CD8-positive, alpha-beta memory T cell (primary cell): ENCODE measurements at places on chromosomes 2 and 18. TPM values are rescaled to one million over a fixed set of nuclear protein-coding genes. Genes with fewer than 3 reads are reported as not detected.

- DNase-seq = no peak
Observed at GRCh38 chr2:225930687-225931086, 531.2 kb downstream of the NYAP2 start.

- no peak for DNase-seq
Observed at GRCh38 chr2:74895001-74895400, 61.1 kb downstream of the HK2 start.

GRCh38 chr2:104650405-104650996 lies 203.4 kb upstream of the POU3F3 start:
- DNase-seq = no peak

Gene BBS5
- 0.94 TPM for polyA plus RNA-seq

- DNase-seq = no peak
Observed at GRCh38 chr2:8489221-8489620, 192.6 kb upstream of the ID2 start.

GRCh38 chr18:25247725-25248124 lies 104.2 kb downstream of the ZNF521 start:
- DNase-seq = no peak

Gene SALL3
- polyA plus RNA-seq = not detected

Gene SOCS6
- 0.25 TPM for polyA plus RNA-seq

Gene NMUR1
- polyA plus RNA-seq = 2.7 TPM

DNA sequence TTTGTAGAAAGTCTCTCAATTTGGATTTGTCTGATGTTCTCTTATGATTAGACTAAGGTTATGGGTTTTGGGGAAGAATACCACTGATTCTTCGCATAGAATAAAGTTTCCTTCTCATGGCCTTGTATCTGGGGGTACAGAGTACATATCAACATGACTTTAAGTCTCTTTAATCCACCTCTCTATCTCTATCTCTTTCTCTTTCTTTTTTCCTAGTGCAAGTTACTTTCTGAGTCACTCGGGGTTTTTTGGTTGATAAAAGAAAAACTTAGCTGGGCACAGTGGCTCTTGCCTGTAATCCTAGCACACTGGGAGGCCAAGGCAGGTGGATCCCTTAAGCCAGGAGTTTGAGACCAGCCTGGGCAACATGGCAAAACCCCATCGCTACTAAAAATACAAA lies 100.1 kb upstream of the MAP4K3 start:
- DNase-seq = no peak

Gene ACTR2
- polyA plus RNA-seq = 299 TPM

Gene CYTIP
- 144 TPM for polyA plus RNA-seq

DNA sequence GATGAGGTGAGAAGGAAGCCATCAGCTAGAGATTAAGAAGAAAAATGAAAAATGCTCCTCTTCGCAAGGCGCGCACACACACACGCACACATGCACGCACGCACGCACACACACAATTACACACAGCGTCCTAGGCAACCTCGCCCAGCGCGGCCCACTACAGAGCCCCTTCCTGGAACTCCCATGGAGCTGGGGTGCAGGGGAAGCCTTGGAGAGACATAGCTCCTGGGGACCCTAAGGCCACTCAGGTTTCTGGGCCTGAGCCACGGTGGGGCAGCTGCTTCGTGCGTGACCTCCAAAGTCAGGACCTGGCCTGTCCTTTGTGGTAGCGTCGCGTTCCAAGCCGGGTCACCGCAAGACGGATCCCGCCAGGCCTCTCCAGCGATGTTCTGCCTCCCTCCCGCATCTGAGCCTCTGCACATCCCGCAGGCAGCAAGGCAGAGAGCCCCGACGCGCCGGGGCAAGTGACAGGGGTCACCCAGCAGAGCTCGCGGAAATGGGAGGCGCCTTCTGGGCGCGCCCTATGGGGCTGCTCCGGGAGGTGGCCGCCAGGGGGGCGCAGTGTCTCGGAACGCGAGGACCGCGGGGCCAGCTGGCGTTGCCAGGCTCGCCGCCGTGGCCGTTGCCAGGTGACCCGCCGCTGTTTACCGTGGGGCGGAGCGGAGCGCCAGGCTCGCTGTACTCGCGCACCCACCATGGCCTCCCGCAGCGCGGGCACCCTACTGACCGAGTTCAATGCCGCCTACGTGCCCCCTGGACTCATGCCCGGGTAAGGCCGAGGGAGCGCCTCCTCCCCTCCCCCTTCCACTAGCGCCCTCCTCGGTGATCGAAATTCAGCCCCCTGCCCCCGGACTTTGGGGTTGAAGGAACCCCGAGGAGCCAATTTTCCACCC lies 79.0 kb downstream of the CIB4 start:
- no peak for DNase-seq

Gene WNT10A
- polyA plus RNA-seq = 1.1 TPM

Gene TUBB8B
- not detected for polyA plus RNA-seq

Gene LYG2
- polyA plus RNA-seq = not detected

DNA sequence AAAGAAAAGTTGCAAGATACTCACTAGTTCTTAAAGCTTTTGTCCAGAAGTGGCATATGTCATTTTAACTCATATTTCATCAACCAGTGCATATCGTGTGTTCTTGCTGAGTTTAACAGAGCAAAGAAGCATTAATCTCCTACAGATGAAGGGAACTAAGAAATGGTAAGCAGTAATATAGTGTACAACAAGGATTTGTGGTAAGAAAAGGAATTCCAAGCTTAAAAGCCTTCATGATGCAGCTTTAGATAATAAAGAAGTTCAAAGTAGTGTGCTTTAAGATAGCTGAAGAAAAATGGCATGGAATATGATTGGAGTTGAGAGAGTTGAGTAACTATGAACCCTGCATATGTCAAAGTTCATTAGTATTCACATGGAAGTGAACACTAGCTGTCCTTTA lies 649.8 kb upstream of the FSHR start:
- DNase-seq = no peak

DNA sequence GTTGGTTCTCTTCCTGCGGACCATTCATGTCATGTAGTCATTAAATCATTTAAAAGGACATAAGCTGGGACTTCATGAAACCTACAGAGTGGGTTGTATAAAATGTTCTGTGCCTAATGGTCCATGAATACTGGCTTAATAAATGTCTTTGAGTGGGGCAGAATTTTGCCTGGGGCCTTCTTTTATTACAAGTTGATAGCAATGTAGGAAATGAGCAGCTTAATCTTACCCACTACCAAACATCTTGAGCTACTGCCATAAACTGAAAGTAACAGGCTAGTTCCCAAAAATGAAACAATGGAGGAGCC lies 130.9 kb downstream of the TMEM17 start:
- DNase-seq = no peak

- DNase-seq = no peak
Observed at GRCh38 chr2:231425291-231425810, 29.8 kb downstream of the B3GNT7 start.

- no peak for DNase-seq
Observed at GRCh38 chr18:13630716-13631268, 95.6 kb downstream of the FAM210A start.

DNA sequence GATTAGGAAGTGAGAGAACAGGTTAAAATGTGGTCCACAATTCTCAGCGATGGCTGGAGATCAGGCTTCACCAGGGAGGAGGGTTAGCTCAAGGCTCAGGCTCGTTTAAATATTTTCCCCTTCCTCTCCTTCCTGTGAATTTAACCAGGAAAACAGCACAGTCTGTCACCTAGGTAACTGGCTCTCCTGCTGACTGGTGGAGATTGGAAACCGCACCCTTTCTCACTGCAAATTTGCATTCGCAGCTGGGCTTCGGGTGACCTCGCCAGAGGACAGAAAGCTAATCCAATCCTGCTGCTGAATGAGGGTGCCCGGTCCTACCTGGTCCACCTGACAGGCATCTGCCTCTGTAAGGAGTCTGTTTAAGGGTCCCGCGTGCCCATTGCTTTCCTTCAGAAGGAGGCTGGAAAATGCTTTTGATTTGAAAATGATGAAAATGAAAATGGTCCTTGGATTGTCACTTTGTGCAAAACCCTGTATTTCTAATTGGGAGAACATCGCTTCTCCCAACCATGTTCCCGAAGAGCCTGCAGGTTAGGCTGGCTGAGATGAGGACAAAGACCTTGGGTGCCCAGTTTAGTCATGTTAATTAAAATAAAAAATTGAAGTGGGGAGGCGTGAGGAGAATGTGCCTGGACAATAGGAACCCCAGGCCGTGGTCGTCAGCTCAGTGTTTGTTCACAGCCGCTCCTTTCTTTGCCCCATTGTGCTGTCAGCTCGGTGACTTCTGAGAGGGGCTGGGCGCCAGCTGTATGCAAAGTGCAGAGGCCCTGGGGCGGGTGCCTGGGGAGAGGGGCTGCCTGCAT lies 43.4 kb upstream of the MTCL1 start:
- DNase-seq = no peak

Gene MCFD2
- polyA plus RNA-seq = 22.7 TPM

DNA sequence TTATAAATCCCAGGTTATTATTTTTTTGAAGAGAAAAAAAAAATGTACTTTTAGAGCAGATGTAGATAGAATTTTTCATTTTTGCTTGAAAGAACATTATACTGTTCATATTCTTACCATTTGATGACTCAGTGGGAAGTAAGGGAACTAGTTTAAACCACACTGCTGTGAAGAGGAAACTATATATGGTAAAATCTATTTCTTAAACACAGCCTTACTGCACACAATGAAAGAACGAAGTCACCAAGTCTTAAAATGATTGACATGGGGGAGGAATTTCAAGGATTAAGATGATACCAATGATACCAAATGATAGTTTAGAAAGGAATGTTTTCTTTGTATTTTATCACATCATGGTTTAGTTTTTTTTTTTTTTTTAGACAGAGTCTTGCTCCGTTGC lies 5.0 kb downstream of the ACTR2 start:
- DNase-seq = no peak

- no peak for DNase-seq
Observed at GRCh38 chr2:234218266-234219045, 168.0 kb downstream of the SPP2 start.

- no peak for DNase-seq
Observed at GRCh38 chr18:32368170-32368569, 102.5 kb downstream of the GAREM1 start.

Gene FRZB
- not detected for polyA plus RNA-seq

DNA sequence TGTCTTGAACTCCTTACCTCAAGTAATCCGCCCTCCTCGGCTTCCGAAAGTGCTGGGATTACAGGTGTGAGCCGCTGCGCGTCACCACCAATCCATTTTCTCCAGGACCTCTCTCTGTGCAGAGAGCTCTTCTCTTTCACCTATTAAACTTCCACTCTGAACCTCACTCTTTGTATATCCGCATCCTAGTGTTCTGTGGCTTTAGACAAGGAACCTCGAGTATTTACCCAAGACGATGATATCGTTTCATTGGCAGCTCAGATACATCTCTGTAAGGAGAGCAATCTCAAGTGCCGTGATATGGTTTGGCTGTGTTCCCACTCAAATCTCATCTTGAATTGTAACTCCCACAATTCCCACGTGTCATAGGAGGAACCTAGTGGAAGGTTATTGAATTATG lies 15.1 kb upstream of the WDR33 start:
- DNase-seq = no peak

DNA sequence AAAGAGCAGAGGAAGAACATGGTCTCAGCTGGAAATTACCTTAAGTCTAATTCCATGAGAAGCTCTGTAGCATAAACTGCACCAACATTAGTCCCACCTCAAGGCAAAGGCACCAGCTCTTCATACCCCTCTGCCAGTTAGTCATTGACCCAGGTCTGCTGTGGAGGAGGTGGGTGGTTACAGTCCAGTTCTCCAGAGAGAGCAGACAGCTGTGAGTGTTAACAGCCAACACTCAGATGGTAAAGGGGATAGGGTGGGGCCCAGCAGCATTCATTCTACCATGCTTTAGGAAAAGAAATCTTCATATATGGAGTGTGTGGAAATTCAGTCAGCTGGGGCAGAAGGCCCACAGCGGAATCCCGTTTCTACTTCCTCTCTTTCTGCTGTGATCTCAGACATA lies 159.7 kb upstream of the FBXO11 start:
- no peak for DNase-seq

DNA sequence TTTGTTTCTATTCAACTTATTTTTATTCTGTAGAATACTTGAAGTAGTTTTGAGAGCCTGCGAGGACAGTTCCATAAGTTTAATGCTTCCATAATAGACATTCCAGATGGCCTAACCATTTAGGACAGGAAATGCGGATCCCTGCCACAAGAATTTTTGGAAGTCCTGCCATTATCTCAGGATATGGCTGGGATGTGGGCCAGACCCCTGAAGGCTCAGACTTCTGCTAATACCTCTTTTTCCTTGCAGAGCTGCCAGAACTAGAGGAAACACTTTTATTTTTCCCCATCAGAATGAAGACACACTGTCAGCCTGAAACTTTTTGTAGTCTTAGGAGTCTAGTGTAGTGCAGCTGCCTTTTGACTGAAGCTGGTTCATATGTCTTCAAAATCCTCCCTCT lies 806.5 kb downstream of the TDRD15 start:
- DNase-seq = no peak

Gene CCDC68
- polyA plus RNA-seq = not detected

- DNase-seq = no peak
Observed at GRCh38 chr2:161824226-161824625, 200.0 kb downstream of the SLC4A10 start.

Gene TBC1D8
- polyA plus RNA-seq = 0.69 TPM

DNA sequence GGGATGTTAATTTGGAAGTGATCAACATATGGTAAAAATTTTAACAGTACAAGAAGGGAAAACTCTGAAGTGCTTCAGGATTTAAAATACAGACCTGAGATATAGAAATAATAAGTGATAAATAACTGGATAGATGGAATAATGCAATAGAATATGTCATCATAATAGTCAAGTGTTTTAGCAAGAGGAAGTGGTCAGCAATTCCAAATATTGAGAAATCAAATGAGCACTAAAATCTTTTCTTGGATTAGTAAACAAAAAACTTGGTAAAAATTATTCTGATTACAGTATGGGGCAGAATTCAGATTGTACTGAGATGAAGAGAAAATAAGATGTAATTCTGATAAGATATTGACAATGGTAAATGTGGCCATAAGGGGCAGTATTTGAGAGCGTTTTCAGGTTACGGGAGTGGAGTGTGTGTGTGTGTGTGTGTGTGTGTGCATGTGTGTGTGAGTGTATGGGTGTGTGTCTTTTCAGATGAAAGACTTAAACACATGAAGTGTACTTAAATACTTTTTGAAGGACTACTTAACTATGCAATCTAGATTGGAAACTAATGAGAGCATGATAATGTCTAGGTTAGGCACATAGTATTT lies 217.9 kb upstream of the ITGA4 start:
- DNase-seq = no peak

Gene KIF3C
- polyA plus RNA-seq = 1.5 TPM

- DNase-seq = no peak
Observed at GRCh38 chr2:72915907-72916742, 1.2 kb upstream of the EMX1 start.

DNA sequence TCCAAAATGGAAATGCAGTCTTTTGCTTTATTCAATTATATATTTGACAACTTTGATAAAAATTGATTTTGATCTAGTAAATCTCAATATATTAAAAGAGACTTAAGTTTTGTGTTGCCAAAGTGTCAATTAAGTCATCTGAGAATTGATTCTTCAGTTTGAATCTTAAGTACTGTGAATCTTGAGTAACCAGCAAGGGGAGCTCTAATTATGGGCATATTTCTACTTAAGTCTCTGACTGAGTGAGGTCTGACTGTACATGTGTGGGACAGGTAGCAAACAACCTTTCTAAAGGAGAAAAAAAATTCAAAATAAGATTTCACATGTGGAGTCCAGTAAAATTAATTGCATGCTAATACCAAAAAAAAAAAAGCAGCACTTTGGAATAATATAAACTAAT lies 503.7 kb upstream of the SLC8A1 start:
- no peak for DNase-seq

- no peak for DNase-seq
Observed at GRCh38 chr18:40094441-40094840, 1860.6 kb upstream of the PIK3C3 start.
